NAMALWA (cell line): ENCODE measurements at places on chromosomes 1 and 21.
A peak's percentile ranks its signal among the peaks of the same experiment; 100 is the strongest.

- DNase-seq = peak; percentile 90
Measured at GRCh38 chr1:186374303-186375151, 526 bp downstream of the TPR start.

DNA sequence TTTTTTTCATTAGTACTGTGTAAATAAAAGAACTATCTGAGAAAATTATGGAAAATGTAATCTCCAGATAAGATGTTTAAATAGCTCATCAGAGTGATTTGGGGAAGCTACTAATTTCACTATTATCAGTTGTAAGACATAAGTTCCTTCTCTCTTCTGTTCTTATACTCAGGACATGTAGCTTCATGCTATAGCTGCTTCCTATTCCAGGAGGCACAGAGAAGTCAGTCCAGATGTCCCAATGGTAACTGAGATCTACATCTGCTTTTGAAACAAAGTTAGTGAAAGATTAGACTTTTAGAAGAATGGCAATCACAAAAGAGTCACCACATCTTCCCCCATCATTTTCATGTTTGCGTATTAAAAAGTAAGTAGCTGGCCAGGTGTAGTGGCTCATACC, 5.6 kb downstream of the MAP3K21 start:
- no peak for DNase-seq

DNA sequence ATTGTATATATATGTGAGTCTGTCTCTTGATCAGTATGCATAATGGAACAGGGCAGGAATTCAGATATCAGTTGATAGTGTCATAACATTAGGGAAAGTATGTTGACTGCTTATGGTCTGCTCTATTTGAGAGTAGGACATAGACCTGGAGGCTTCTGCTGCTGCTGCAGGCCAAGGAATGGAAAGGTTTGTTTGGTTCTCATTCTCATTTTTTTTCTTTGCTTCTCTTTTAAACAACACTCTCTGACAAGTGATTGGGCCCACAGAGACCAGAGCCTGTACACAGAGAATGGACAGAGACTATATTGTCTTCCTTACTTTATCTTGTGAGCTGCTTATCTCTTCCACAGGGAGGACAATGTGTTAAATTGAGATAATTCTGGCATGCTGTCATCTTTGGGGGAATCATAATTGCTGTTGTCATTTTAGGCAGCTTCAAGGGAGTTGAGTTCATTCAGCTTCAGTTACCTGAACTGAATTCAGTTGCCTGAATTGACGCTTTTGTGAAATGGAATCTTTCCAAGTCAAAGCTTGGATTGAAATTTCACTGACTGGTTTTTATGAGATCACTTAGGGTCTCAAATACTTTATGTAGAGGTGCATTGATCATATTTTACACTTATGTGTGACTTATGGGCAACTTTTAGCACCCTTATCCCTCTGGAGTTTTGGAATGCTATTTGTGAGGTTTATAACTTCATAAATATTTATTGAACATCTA, 16.9 kb downstream of the CAP1 start:
- no peak for DNase-seq

DNA sequence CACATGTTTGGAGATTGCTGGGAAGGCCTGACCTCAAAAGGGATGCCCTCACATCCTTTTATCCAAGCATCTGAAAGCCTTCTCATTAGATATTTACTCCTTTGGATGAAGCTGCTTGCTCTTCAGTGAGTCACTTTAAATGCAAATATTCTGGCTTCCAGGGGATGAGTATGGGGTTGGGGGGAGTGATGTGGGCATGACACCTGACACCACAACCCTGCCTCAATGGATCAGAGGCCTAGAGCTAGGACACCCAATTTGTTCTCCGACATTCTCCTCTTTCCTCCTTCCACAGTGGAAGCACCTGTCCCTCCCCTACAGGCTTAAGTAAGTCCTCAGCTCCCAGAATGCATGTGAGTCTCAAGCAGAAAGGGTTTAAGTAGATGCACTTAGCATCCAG, 238.3 kb downstream of the OMA1 start:
- DNase-seq = no peak

- DNase-seq = peak; percentile 63
Measured at GRCh38 chr21:18041012-18041411, 203.6 kb upstream of the CHODL start.

DNA sequence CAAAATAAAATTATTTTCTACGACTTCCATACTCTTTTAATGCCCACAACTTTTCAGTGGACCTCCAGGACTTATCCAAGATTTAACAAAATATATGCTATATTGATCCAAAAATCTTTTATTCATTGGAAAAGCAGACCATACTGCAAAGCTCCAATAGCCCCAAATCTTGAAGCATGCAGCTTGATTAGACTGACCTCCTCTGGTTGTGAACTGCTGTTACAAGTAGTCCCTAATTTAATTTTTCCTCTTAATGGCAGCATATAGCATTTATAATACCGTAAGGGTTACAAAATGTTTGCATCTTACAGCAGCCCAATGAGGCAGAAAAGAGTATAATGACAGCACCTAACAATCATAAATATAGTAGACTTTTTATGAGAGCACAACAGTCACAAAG, 49.8 kb downstream of the TPR start:
- DNase-seq = peak; percentile 45

- no peak for DNase-seq
Measured at GRCh38 chr1:234583755-234584419, 26.1 kb downstream of the IRF2BP2 start.

- DNase-seq = no peak
Measured at GRCh38 chr1:65036570-65037051, 70.3 kb upstream of the JAK1 start.

GRCh38 chr1:62908168-62908695, 124.3 kb downstream of the ATG4C start:
- DNase-seq = no peak

- no peak for DNase-seq
Measured at GRCh38 chr21:14943616-14944015, 121.2 kb downstream of the NRIP1 start.

GRCh38 chr21:45290948-45291612, 3.4 kb upstream of the POFUT2 start:
- DNase-seq = no peak

DNA sequence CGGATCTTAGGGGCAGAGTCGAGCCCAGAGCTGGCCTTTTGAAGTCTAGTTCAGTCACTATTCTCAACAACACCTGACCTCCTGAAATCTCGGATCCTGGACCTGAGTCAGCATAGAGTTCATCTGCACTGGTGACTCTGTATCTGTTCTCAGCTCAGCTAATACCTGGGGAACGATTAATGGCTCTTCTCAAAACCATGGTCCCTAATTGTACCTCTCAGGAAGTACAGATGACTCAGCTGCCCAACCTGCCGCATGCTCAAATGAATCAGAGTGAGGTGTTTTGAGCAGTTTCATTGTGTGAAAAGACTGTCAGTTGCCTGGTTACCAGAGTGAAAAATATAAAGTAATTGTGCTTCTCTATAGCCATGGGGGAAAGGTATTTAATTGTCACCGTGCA, 89.2 kb downstream of the SLC35F3 start:
- no peak for DNase-seq
